ENCODE measurements at places on chromosomes 6 and 20. TPM values are rescaled to one million over a fixed set of nuclear protein-coding genes. Genes with fewer than 3 reads are reported as not detected.

Gene ASIP
- total RNA-seq = not detected

Gene IL17F
- not detected for total RNA-seq

Gene KIFC1
- 44.4 TPM for total RNA-seq

Gene POPDC3
- total RNA-seq = 21.5 TPM

Data from A549 treated with dexamethasone at 1 μM for 4 hours (cell line).